NK-92 treated with Interleukin-12 subunit alpha and Interleukin-12 subunit beta, amount 100 ng/mL, for 24 hours (cell line): ENCODE measurements at places on chromosomes 1 and 21.

DNA sequence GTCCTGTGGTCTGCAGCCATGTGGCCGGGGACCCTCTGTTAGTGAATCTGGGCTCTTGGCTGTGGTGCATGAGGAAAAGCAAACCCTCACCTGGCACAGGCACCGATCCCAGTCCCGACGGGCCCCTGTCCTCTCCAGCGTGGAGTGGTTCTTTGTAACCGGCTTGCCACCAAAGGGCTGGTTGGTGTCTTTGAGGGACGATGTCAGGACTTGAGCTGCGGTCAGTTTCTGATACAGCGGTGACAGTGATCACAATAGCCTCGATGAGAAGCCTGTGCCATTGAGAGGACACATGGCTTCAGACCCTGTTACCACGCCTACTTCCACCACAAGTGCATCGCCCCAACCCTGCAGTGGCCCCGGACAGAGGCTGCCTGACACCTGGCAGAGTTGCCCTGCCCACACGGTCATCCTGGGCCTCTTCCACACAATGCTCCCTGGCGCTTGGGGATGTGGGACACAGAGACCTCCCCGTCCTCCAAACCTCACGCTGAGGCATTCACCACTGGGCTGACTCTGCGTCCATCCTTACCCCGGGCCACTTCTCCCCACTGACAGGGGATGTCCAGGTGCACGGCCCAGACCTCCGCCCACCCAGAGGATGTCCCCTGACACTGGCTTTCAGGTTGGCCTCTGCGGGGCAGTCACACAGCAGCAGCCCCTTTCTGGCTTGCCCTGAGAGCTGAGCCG, 18.8 kb upstream of the ACTRT2 start:
- no peak for DNase-seq

DNA sequence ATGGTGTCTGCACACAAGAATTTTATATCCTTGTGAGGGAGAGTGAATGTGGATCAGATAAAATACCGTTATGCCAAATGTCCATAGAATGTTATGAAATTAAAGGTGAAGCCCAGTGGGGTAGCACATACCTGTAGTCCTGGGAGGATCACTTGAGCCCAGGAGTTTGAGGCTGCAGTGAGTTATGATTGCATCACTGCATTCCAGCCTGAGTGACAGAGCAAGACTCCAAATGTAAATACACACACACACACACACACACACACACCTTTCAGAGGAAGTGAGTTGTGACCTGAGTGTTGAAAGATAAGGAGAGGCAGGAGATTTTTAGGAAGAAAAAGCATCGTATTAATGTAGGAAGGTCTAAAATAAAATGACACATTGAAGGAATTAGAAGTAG, 28.1 kb upstream of the ZYG11A start:
- no peak for DNase-seq

- no peak for DNase-seq
Observed at GRCh38 chr1:46039571-46040052, 92.8 kb downstream of the PIK3R3 start.

DNA sequence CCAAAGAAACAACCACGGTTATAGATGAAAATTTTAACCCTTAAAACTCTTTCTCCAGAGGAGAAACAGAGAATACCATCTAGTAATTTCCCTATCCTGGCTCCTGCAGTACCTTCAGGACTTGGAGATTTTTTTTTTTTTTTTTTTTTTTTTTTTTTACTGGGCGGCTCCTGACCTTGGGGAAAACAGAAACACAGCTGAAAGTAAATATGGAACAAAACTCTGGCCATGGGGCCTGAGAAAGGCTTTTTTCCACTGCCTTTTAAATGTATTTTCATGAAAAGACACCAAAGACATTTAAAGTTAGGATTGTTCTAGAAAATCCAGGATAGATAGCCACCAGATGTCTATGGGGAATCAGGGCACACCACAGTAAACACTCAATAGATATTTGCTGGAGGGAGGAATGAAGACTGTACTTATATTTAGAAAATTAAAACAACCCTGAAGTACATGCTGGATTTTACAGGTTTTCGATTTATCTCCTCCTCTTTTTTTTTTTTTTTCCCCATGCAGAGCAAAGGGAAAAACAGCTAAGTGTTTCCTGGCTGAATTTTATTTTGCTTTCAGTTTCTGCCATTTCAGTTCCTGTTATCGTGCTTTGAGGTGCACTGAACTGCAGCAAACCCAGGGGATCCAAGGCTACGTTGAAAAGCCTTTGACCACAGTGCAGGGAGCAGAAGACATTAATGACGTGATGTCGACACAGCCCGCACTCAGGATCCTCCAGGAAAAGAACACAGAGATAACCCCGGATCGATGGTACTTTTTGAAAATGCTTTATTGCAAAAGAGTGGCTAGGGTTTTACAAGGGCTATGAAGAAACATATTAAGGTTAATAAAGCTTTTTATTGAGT, 35.7 kb upstream of the CNN3 start:
- DNase-seq, result peak; percentile 2

GRCh38 chr1:78471890-78472620, 18.7 kb upstream of the PTGFR start:
- DNase-seq, result no peak

DNA sequence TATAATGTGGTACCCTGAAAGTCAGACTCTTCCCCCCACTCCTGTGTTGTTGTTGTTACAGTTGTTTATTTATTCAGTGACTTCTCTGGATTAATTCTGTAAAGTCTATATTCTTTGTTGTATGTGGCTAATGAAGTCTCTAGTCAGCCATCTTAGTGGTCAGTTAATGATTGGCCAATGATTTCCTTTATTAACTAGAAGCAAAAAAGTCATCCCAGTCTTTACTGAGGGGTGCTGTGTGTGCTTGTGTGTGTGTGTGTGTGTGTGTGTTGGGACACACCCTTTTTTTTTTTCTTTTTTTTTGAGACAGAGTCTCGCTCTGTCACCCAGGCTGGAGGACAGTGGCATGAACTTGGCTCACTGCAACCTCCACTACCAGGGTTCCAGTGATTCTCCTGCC, 37.3 kb upstream of the HYI start:
- no peak for DNase-seq

DNA sequence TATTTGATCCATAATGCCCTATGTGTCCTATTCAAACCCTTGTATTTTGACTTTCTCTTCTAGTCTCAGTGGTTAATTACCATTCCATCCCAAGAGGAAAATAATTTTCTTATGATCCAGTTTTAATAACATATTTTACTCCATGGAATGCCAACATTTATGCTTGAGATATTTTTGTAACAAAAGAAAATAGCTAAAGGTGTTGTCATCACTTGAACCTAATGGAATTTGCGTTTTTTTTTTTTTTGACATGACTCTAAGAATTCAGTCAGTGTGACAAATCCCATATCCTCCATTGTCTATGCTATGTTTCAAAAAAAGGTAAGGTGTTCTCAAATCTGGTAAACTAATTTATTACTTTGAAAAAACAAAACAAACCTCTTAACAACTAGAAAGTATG, 324.1 kb upstream of the ADAMTS5 start:
- no peak for DNase-seq

DNA sequence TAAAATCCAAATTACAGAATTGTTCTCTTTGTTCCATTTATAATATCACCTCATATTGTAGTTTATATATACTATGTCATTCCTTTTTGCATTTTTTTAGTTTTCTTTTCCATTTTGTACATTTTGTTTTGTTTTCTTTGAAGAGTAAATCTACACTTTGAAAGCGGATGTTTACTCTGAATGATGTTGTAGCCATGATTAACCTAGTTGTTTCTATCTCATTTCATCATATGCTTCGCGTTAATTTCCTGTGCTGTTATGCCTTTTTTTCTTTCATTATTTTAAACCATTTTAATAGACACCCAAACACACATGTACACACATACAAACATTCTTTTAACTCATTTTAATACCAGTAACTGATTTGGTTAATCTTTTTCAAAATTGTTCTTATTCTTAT, 5.3 kb downstream of the OR2T6 start:
- DNase-seq, result no peak

- no peak for DNase-seq
Observed at GRCh38 chr1:103180660-103181059, 72.3 kb upstream of the COL11A1 start.

GRCh38 chr1:117389284-117389683, 22.0 kb downstream of the MAN1A2 start:
- DNase-seq, result no peak

DNA sequence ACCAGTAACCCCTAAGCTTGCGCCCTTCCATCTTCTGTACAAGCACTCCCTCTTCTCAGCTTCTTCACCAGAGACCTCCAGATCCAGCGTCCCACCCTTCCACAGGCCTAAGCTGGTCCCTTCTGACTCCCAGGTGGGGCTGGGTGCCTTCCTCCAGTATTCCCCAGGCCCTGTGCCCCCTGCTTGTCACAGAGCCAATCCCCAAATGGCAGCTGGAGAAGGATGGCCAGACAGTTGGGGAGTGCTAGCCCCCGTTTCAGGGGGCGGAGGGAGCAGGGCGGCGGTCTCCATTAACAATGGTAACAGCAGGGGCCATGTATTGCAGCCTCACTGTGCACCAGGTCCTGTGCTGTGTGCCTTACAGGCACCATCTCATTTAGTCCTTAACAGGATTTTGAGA, 85.7 kb downstream of the KCNN3 start:
- no peak for DNase-seq

GRCh38 chr1:22645931-22646330, 2.5 kb downstream of the C1QC start:
- no peak for DNase-seq

DNA sequence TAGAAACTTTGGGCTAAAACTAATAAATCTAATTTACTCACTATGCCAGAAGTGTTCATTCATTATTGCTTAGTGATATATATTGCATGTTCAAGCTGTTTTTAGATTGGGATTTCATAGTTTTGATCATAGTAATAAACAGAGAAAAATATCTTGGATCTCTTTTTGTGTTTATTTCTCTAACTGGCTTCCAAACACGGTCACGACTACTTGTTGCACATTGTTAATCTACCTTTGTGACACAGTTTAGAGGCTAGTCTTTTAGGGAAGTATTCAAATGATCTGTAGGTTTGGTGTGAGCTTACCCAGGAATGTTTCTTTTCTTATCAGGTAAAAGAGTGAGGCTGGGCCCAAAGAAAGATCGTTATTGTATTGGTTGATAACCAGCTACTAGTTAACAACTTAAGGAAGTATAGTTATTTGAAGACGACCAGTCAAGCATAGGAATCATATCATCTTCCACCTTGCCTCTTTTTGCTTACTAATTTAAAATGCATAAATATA, 50.8 kb upstream of the FASLG start:
- no peak for DNase-seq

DNA sequence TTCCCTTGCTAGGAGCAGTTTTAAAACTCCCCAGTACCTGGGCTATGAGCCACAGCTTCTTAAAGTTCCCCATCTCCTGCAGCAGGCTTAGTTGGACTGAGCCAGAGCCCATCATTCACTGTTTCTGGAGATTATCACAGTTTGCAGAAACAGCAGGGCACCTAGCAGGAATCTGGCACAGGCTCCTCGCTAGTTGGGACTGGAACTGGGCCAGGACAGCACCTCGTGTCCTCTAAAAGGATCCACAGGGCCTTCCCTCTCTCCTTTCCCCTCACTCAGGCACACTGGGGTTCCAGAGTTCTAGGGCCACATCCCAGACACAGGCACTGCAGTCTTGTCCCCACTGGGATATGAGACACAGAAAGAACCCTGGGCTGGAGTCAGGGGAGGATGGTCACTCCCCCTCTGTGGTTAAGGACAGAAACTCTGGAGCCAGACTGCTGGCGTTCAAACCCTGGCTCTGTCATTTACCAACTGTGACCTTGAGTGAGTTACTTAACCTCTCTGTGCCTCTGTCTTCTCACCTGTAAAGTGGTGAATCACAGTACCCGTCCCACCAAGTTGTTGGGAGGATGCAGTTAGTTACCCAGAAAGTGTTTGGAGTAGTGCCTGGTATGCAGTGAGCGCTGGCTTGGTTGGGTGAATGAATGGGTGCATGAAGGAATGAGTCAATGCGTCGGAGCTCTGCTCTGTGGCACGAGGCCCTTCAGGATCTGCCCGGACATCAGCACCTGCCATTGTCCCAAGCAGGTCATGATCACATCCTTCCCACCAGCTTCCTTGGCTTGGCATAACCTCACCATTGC, 18.8 kb upstream of the ECE1 start:
- no peak for DNase-seq

DNA sequence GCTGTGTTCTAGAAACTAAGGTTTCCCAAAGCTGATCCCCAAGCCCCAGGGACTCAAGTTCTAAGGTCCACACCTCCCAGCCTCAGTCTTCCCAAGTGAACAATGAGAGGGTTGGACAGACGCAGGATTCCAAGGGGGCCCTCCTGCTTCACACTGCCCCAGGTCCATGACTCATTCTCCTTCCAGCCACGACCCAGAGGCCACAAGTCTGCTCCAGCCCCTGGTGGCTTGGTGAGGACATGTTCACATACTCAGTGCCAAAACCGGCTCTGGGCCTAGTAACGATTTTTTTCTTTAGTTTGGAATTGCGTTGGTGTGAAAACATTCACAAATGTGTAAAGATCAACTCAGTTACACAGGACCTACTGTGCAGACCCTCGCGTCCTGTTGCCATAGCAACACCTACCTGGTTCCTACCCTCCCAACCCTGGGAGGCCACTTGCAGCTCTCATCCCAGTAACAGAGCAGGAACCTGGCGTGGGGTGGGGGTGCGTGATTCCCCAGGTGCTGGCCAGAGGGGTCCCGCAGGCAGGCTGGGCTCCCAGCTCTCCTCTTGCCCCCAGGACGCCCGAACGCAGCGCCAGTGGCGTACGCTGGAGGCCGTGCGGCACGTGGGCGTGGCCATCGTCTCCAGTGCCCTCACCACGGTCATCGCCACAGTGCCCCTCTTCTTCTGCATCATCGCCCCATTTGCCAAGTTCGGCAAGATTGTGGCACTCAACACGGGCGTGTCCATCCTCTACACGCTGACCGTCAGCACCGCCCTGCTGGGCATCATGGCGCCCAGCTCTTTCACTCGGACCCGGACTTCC, 57.0 kb downstream of the DISP3 start:
- DNase-seq, result no peak

DNA sequence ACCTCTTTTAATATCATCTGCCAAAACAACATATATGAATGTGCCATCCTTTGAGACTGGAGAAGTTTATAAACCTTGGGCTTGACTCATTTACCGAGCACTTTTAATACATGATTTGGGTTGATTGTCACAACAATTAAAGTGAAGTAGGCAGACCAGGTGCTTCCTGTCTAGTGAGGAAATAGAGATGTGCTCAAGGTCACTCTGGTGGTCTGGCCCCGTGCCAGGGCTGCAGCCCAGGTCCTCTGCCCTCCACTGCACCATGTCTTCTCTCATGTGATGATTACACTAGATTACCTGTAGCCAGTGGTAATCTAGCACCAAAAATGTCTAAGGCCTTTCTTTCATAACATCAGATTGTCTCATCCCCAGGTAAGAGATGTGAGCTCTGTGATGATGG, 61.8 kb upstream of the LAMC2 start:
- no peak for DNase-seq
